Inflammatory macrophage (primary cell): ENCODE measurements at places on chromosomes 2 and 18.

DNA sequence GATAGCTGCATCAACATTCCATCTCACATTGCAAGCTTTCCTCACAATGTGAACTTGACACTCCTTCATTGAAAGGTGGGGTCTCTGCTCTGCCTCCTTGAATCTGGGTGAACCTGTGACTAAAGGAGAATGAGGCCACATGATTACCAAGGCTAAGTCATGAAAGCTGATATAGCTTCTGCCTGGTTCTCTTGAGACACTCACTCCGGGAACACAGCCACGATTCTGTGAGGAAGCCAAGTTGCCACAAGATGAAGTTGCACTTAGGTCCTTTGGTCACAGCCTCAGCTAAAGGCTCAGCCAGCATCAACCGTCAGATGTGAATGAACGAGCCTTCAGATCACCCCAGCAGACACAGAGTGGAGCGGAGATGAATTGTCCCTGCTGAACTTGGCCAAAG is 94.7 kb upstream of the FAM136A start:
- DNase-seq = no peak

DNA sequence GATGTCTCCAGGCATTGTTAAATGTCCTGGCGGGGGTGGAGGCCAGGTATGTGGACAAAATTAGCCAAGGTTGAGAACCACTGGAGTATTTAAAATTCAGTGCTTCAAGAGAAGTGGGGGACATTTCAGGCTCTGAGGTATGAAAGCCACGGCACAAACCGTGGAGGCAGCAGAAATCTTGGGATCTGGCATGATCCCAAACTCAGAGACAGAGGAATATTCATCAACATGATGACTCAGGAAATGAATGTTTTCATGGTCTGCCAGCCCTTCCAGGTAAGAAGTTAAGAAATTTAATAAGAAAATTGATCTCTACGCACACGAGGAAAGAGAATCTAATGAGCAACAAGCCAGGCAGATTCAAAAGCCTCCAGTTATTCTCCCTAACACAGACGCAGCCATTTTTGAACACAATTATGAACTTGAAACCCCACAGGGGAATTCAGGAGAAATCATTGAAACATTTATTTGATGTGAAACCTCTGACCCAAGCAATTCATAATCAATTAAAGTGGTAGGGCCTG is 11.3 kb upstream of the GRP start:
- DNase-seq = no peak

DNA sequence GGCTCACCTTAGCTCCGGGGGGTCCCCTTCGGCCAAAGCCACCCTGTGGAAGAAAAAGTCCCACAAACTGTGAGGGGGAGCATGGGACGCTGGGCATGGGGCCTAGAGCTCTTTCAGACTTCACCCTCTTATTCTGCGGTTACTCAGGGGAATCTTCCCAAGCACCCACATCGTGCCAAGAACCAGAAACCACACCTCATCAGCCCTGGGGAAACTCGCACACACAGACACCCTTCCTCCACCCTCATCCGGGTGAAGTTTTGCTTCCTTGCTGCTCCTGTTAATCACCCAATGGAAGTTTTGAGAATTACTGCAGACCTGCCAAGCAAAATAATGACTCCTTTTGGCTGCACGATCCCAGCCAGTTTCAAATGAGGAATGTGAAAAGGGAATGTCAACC is 59.1 kb downstream of the COL6A3 start:
- no peak for DNase-seq

DNA sequence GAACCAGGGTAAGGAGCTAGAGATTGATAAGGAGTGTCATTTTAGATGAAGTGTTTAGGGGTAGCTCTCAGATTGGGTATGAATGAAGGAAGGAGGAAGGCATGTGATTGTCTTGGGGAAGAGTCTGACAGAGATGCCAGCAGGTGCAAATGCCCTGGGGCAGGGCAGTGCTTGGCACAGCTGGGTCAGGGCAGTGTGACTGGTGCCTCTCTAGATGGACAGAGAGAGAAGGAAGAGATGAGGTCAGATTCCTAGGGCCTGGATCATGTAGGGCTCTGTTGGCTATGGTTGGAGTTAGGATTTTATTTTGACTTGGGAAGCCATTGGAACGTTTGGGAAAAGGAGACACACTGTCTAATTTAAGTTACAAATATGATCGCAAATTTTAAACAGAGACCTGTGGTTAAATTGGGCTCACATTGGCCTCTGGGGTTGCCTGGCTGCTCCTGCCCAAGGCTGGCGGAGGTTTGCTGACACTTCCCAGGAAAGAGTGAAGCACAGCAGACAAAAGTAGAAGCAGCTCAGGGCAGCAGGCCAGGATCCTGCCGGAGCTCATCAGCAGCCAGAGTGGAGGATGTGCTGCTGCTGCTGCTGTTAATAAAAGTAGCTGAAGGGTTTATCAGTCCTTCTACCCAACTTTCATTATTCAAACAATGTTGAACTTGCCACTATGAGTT is 32.7 kb upstream of the FHL2 start:
- no peak for DNase-seq

DNA sequence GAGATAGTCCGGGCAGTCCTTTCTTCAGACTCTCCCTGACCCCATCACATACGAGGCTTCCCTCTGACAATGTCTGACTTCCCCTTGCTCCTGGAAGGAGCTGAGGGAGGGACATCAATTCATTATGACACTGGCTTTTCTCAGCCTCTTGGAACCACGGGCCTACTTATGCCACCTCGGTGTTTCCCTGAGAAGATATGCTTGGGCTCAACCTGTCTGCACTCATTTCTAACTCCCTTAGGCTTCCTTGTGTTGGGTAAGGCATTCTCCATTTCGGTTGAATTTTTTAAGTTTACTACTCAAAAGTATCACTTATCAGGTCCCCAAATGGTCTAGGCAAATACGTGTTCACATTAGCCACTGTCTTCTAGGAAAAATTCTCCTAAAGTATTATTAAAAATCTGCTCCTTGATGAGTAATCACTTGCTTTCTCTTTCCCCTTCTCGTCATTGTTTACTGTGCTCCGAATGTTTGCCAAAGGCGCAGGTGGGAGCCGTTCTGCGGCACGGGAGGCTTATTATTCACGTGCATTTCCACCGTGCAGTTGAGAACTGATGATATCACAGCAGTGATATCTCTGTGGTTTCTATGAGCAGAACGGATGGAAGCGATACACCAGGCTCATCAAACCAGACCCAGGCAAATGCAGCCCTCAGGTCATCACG is 33.1 kb downstream of the ARL4C start:
- no peak for DNase-seq

GRCh38 chr2:214174563-214174962 is 236.3 kb upstream of the VWC2L start:
- DNase-seq = no peak

DNA sequence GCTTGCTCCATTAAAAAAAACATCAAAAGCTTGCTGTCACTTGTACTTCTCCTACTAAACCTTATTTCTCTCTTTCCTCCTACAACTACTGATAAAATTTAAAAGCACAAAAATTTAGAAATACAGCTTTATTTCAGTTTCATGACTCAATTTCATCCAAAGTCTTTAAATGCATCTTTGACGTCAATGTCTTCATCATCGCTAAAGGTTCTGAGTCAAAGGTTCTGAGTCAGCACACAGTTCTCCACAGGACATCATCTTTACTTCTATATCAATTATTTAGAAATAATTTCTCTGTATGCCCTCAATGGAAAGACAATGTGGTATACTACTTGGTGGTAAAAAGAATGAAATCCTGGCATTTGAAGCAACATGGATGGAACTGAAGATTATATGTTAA is 163.9 kb upstream of the DNMT3A start:
- DNase-seq = no peak

- no peak for DNase-seq
Measured at GRCh38 chr2:160538115-160538514, 44.5 kb upstream of the RBMS1 start.

GRCh38 chr18:28030458-28030857 is 146.5 kb downstream of the CDH2 start:
- DNase-seq = no peak

DNA sequence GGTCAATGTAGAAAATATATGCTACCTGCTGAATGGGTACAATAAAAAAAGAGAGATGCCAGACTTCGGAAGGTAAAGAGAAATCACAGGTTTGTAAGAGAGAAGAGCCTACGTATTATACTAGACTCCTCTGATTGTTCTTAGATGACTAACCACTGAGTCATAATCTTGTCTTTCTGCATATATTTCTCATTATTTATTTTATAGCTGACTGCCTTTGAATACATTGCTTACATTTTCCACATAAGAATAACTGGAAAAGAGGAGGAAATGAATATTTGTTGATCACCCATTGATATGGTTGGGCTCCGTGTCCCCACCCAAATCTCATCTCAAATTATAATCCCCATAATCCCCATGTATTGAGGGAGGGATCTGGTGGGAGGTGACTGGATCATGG is 90.3 kb upstream of the RAB27B start:
- no peak for DNase-seq
